Hepatocyte (in vitro differentiated cells): ENCODE measurements at places on chromosomes 6 and 20. TPM values are rescaled to one million over a fixed set of nuclear protein-coding genes. Genes with fewer than 3 reads are reported as not detected.

DNA sequence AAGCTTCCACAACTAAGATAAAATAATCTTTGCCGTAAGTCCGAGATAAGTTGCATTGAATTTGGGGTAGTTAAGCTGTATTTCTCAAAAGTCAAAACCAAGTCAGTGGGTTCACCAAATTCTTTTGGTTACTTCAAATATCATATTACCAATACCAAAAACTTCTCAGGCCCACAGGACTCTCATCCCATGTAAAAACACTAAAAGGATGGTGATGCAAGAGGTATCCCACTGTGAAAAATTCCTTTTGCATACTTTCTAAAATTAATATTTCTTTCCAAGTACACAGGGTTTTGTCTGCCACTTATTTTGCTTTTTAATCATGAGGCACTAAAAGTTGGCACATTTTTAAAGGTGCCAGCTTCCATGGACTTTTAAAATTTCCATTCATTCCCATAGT, 151.3 kb downstream of the GJA10 start:
- no peak overlapping the region for H3K27ac ChIP-seq
- H3K36me3 ChIP-seq: no peaks in the 10 kb centered on the region
- H3K4me3 ChIP-seq: no peak overlapping the region

DNA sequence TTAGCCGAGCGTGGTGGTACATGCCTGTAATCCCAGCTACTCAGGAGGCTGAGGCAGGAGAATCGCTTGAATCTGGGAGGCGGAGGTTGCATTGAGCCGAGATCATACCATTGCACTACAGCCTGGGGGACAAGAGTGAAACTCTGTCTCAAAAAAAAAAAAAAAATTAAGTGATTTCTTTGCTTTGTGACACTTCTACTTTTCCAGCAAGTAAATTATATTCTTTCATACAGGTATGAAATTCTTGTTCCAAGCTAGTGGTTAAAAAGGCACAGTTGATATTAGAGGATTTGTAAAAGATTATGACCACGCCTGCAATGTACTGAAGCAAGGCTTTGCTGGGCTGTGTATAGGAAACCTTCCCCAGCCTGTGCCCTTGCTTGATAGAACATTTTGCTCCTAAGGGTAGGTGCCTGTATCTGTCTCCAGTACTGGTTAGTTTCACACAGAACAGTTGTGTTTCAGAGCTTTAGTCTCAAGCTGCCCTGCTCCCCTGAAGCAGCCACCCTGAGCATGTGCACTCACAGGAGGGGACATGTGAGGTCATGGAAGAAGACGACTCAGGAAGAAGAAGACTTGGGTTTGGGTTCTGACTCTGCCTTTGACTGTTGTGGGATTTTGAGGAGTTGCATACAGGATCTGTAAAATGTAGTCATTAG, 10.2 kb downstream of the PTPN1 start:
- no peak overlapping the region for H3K4me3 ChIP-seq
- no peak for DNase-seq
- peak overlapping the region; percentile 61 for H3K27ac ChIP-seq

DNAH8 gene
- 0.03 and 0.12 TPM in 2 replicates for total RNA-seq

- H3K36me3 ChIP-seq: no peaks in the 10 kb centered on the region
- no peak for DNase-seq
- no peak overlapping the region for H3K27ac ChIP-seq
- H3K4me3 ChIP-seq: no peak overlapping the region
Measured at GRCh38 chr6:119467488-119468081, 118.0 kb upstream of the MAN1A1 start.

PRICKLE4 gene
- 1.2 and 4.0 TPM in 2 replicates for total RNA-seq

NUP43 gene
- 33.6 and 37.2 TPM in 2 replicates for total RNA-seq

- H3K27ac ChIP-seq: no peak overlapping the region
- peaks cover 5% of the 10 kb centered on the region for H3K4me1 ChIP-seq
- DNase-seq: no peak
- H3K27me3 ChIP-seq: no peaks in the 10 kb centered on the region
- no peak overlapping the region for H3K4me3 ChIP-seq
Measured at GRCh38 chr6:105591053-105591452, 188.2 kb upstream of the PREP start.

GRCh38 chr20:54140067-54140466, 33.7 kb downstream of the CYP24A1 start:
- no peaks in the 10 kb centered on the region for H3K27me3 ChIP-seq
- H3K36me3 ChIP-seq: no peaks in the 10 kb centered on the region
- no peak for DNase-seq
- H3K4me3 ChIP-seq: no peak overlapping the region
- H3K27ac ChIP-seq: no peak overlapping the region

DNA sequence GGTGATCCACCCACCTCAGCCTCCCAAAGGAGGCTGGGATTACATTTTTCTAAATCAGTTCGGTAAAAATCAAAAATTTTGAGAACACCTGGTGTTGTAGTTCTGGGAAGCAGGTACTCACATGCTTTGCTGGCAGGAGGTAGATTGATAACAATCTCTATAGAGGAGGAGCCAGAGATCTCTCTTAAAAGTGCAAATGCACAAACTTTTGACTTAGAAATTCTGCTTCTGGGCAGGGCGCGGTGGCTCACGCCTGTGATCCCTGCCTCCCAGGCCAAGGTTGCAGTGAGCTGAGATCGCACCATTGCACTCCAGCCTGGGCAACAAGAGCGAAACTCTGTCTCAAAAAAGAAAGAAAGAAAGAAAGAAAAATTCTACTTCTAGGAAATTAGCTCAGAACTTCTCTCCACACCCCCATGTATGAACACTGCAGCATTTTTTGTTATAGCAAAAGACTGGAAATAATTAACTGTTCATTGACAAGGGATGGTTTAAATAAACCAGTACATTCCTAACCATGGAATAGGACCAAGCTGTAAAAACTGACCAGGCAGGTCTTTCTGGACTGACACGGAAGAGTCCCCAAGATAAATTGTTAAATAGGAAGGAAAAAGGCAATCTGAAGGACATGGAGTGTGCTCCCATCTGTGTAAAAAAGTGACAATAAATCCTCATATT, 14.4 kb upstream of the TRIB3 start:
- H3K36me3 ChIP-seq: no peaks in the 10 kb centered on the region
- no peak for DNase-seq
- H3K4me3 ChIP-seq: no peak overlapping the region
- peak overlapping the region; percentile 22 for H3K27ac ChIP-seq
- H3K27me3 ChIP-seq: no peaks in the 10 kb centered on the region
- peaks cover 28% of the 10 kb centered on the region for H3K4me1 ChIP-seq

- H3K27ac ChIP-seq: no peak overlapping the region
- H3K27me3 ChIP-seq: no peaks in the 10 kb centered on the region
- H3K4me1 ChIP-seq: no peaks in the 10 kb centered on the region
- DNase-seq: no peak
Measured at GRCh38 chr6:32202186-32202585, 9.7 kb upstream of the GPSM3 start.

ZC2HC1B gene
- total RNA-seq: not detected in 2 replicates

HRH3 gene
- not detected in 2 replicates for total RNA-seq
